GF-D8 (cell line): ENCODE measurements at places on chromosomes 1 and 21.

- DNase-seq, result no peak
Observed at GRCh38 chr1:167717351-167717750, 4.4 kb upstream of the MPZL1 start.

DNA sequence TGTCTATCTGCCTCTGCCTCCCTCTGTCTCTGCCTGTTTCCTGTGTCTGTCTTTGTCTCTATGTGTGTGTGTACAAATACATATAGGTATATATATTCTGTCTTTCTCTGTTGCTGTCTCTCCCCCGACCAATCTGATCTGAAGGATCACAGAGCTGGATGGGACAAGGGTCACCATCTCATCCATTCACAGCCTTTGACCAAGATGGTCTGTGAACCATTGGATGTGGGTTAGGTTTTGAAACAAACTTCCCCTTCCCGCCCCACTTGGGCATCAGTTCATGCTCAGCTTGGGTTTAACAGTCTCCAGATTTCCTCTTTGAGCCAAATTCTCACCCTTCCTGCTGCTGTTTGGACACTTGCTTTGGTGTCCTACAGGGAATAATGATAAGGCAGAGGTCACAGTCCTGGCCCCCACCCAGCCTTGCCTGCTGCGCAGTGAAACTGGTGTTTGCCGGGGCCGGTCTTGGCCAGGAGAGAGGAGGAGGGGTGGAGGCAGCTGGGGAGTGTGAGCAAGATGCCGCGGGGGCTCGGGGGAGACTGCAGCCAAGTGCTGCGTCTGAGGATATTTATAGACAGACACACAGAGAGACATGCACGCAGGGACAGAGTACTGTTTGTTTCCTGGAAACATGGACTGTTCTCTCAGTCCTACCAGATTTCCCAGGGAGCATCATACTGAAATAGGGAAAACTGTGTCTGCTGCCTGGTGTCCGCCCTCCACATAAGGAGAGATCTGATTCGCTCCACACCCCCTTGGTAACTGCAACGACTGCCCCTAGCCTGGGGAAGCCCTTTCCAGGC is 27.0 kb upstream of the BTG2 start:
- no peak for DNase-seq

- no peak for DNase-seq
Observed at GRCh38 chr1:207088701-207089626, at the start of gene C4BPB. TSS of gene C4BPB (plus strand) at chr1:207088860. CDS start at chr1:207089532, 672 bp downstream.

DNA sequence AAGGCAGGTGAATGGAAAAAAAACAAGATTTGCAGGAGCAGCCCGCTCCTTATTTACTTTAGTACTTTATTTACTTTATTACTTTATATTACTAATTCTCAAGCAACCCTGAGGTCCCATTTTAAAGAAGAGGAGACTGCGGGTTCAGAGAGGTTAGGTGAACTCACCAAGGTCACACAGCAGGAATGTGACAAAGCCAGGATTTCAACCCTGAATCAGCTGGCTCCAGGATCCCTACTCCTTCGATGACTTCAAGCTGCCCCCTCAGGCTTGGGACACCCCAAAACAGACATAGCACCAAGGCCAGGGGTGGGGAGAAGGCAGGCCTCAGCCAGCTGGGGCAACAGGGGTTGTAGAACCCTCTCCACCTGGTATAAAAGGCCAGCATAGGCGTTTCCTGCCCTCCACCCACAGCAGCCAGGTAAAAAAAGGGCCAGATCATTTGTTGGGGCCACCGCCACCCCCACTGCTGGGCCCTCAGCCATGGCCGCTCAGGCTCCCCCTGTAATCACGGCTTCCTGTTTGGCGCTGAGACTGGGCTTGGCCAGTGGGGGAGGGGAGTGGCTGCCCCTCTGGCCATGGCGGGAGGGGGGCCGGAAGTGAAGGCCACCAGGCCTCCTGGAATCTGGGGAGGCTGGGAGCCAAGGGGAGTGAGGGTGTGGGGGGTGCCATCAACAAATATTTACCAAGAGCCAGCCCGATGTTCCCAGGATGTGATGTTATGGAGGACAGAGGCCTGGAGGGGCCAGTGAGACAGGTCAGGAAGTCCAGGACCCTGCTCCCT is 6.6 kb downstream of the SDC3 start:
- DNase-seq, result no peak

GRCh38 chr1:26542771-26543451 is 13.3 kb downstream of the RPS6KA1 start:
- DNase-seq, result peak; percentile 33
